Myocyte (in vitro differentiated cells): ENCODE measurements at places on chromosomes 1 and 21.

GRCh38 chr1:81111818-81112217, 688.9 kb upstream of the ADGRL2 start:
- DNase-seq: no peak

GRCh38 chr1:27832762-27833161, 2.2 kb downstream of the PPP1R8 start:
- DNase-seq: no peak

DNA sequence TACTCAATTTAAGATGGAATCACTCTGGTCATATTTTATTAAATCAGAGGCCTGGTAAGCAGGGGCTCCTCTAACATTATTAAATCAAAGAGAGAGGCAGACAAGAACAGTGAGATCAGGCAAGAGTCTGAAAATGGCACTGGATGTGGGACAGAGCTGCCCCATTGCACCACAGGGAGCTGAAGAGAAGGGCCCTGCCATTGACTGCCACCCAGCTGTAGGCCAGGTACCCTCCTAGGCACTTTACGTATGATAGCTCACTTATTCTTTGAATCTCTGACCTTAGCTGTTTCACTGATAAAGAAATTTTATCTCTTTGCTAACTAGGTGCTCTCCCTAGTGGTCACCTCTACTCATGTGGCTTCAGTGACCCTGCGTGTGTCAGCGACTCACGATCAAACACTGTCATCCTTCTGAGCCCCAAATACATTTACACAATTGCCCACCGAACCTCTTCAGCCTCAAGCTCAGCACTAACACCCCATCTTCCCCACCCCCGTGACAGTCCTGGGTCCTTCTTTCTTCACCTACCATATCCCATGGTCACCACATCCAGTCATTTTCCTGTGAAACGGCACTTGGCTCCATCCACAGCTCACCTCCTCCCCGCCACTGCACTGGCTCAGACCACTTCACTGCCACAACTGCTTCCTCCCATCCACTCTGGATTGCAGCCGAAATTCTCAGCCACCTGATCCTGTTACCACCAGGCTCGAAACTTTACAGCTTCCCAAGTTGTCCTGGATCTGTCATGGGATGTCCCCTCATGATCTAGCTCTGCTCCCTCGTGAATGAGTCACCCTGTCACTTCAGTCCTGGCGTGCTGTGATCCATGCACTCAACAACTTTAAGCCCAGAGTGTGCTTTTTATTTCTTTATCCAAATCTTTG, 97.3 kb upstream of the SYT6 start:
- DNase-seq: no peak

DNA sequence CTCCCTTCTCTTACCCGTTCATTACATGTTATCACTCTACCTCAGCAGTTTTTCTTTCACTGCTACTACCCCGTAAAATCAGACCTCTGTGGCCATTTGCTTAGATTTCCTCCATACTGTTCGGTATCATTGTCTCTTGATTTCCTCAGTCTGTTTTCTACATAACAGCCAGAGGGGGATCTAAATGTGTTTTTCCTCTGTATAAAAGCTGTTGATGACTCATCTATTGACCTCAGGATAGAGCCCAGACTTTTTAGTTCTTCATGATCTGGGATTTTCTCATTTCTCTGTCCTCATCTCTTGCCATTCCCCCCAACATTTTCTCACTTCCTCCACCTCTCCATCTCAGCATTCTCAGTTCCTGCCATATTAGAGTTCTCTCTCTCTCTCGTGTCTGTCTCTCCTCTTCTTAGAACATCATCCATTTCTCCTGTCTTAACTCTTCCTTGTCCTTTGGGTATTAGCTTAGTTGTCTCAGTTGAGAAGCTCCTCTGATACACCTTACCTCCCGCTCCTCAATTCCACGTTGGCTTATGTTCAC, 10.5 kb downstream of the OTUD3 start:
- DNase-seq: no peak

DNA sequence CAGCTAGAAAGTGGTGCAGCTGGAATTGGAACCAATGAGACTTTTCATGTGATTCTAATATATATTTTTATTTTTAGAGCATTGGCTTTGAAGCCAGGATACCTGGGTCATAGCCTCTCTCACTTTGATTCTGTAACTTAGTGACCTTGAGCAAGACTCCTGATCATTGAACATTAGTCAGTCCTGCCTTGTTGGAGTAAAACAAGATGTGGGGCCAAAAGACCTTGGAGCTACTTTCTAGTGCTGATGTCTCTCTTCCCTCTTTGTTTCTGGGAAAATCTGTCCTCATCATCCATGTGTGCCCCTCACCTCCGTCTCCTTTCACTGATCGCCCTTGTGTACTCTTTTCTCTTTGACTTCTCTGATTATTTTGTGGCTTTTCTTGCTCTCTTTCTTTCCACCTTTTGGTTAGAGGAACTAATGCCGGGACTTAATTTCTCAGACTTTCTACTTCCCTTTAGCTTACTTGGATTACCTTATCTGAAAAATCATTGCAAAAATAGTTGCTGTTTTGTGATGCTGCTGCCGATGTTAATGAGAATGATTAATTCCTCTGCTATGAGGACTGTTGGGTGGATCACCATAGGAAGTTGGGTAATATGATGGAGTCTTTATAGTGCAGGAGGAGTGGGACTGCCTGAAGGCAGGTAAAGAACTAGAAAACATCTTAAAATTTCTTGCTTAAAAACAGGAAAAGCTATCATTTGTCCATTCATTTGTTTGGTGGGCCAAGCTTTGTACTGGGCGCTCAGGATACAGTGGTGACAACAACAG, 72.0 kb downstream of the NOS1AP start:
- no peak for DNase-seq

GRCh38 chr1:119004129-119004527, 16.0 kb upstream of the TBX15 start:
- no peak for DNase-seq

GRCh38 chr1:206829875-206830274, 35.5 kb upstream of the IL20 start:
- DNase-seq: no peak

- peak; percentile 59 for DNase-seq
Observed at GRCh38 chr1:162276493-162276892, 100.2 kb downstream of the SPATA46 start.

GRCh38 chr1:3945916-3946840, 46.1 kb upstream of the C1orf174 start:
- DNase-seq: no peak
